Vagina (tissue), 2 donors: ENCODE measurements at places on chromosomes 5 and 9.

GRCh38 chr5:21152611-21153010, 1164.6 kb upstream of the CDH18 start:
- DNase-seq, result no peak

DNA sequence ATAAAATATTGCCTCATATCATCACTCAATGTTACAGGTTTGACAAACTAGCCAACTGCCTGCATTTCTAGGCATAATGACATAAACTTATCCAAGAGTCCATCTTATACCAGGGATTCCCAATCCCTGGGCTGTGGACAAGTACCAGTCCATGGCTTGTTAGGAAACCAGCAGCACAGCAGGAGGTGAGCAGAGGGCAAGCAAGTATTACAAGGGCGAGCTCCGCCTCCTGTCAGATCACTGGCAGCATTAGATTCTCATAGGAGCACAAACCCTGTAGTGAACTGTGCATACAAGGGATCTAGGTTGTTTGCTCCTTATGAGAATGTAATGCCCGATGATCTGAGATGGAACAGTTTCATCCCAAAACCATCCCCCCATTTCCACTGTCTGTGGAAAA, 144.9 kb downstream of the PRKACG start:
- no peak for DNase-seq

GRCh38 chr5:120137582-120137981, 326.5 kb upstream of the PRR16 start:
- no peak for DNase-seq

DNA sequence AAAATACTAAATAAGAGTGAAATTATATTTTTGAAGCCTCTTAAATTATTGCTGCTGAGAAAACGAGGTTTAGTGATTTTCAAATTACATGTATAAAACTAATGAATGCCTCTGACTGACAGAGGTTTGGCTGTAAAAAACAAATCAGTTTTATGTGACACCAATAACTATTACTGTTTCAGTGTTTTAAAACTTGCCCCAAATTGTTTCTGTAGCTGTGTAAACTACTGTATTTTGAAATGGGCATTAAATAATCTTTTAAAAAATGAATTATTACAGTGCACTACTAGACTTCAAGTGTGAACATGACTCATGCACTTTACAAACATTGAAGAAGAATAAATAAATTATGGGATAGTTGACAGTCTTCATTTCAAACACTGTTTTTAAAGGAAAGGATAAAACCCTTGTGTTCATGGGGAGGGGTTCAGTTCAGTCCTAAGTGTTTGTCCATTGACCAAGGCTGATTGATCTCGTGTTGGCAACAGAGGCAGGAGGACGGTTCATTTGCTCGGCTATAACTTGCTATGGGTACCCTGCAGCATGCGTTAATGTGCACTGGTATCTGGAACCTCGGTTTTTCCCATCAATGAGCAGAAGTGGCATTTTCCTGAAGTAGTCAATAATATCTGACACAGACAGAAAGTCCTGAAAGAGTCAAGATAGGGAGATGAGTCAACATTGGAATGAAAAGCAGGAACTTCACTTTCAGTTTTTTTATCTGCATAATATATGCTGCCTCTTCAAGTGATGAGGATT, 15.6 kb downstream of the C5orf58 start:
- no peak for DNase-seq

- DNase-seq, result no peak
Observed at GRCh38 chr5:137630972-137631370, 104.9 kb downstream of the KLHL3 start.

DNA sequence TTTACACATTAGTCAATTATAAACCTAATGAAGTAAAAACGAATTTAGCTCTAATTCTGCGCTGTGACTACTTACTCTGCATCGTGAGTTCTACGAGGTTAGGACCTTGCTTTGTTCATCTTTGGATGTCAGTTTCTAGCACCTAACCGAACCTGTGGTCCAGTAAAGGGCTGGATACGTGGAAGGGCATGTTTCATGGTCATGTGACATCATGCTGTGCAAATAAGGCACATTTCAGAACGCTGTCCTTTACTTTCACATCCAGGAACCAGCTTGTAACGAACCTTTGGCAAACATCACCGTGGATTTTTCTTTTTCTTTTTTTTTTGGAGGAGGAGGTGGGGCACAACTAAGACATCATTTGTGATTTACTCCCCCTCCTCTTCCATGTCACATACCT, 15.0 kb downstream of the BASP1 start:
- no peak for DNase-seq

GRCh38 chr5:36982146-36982545, 105.6 kb downstream of the NIPBL start:
- DNase-seq, result no peak

DNA sequence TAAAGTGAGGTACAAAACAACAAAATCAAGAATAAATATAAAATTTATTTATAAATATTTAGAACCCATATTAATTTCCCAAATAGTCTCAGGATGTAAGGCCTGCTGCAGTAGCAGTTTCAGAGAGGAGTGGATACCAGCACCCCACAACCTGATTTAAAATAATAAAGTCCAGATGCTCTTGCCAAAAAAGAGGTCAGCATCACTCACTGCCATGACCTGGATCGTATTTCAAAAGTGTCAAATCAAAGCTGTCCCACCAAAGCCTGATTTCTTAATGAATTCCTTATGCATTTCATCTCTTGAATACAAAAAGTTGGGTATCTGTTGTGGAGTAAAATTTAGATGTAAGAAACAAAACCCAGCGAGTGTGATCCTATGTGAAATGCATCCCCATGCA, 58.0 kb upstream of the ROR2 start:
- DNase-seq, result no peak

- DNase-seq, result no peak
Observed at GRCh38 chr5:150497274-150497988, 10.5 kb upstream of the NDST1 start.

DNA sequence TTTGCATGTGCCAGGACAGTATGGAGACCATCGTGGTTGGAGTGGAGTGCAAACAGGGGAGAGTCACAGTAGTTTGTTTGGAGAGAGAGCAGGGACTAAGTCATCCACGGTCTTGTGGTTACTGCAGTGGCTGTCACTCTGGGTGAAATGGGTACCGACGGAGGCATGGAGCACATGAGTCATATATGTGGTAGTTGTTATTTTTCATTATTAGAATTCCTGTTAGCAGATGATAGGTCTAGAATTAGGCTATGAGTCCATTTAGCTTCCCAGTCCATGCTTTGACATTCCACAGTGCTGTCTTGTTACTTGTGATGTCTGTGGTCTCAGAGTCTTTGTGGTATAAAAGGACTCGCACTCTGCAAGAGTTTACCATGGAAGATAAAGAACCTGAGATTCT, 303.9 kb downstream of the DMRT2 start:
- DNase-seq, result no peak

- no peak for DNase-seq
Observed at GRCh38 chr5:95778713-95779436, 43.7 kb downstream of the GLRX start.

GRCh38 chr5:62922191-62922590, 343.6 kb downstream of the LRRC70 start:
- DNase-seq, result no peak

- DNase-seq, result no peak
Observed at GRCh38 chr9:94881023-94881422, 154.5 kb downstream of the AOPEP start.

GRCh38 chr5:167777746-167778145, 513.7 kb upstream of the WWC1 start:
- no peak for DNase-seq

- DNase-seq, result no peak
Observed at GRCh38 chr5:103357636-103358035, 99.1 kb downstream of the MACIR start.

- DNase-seq, result no peak
Observed at GRCh38 chr9:35682520-35683315, 7.0 kb downstream of the TPM2 start.

GRCh38 chr9:97365634-97366033, 46.3 kb upstream of the TDRD7 start:
- no peak for DNase-seq

DNA sequence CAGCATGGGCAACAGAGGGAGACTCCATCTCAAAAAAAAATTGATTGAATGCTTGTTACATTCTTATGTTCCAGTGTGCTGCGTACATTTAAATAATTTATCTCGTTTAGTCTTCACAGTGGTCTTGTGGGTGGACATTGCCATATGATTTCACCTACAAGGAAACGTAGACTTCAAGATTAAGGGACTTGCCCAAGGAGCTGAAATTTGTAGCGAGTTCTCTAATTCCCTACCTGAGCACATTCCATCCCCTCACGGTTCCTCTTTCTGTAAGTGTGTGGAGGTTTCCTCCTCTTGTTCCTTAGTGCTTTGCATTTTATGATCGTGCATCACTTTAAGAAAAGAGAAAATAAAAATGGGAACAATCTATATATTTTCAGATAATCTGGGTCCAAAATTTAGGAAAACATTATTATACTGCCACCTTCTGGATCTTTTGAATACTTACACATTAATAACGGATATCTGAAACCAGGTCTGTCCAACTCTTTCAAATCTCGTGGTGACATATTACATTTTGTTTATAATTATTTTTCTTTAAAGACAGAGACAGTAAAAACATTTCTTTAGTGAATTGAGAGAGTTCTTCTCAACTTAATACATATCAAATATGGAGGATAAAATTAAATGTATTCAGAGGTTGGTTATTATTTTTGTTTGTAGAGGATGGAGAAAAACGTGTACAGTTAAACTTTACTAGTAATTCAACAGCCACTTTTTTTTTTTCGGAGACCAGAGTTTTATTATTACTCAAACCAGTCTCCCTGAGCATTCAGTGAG, 29.9 kb upstream of the C7 start:
- no peak for DNase-seq

GRCh38 chr5:143678148-143678905, 133.6 kb upstream of the HMHB1 start:
- DNase-seq, result no peak

DNA sequence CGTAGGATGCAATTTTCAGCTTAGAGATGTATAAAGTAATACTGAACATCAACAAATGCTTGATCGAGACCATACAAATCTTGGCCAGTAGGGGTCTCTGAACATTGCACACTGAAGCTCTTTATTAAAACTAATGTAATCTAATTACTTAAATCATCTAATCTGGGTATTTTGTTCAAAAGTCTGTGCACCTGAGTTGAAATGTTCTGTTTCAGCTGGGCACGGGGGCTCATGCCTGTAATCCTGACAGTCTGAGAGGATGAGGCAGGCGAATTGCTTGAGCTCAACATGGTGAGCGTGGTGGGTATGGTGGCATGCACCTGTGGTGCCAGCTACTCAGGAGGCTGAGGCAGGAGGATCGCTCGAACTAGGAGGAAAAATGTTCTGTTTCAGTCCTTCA, 41.0 kb downstream of the ESM1 start:
- no peak for DNase-seq

- DNase-seq, result no peak
Observed at GRCh38 chr9:6543204-6543603, 102.3 kb downstream of the GLDC start.

GRCh38 chr9:7688626-7689025, 111.0 kb downstream of the DMAC1 start:
- no peak for DNase-seq

DNA sequence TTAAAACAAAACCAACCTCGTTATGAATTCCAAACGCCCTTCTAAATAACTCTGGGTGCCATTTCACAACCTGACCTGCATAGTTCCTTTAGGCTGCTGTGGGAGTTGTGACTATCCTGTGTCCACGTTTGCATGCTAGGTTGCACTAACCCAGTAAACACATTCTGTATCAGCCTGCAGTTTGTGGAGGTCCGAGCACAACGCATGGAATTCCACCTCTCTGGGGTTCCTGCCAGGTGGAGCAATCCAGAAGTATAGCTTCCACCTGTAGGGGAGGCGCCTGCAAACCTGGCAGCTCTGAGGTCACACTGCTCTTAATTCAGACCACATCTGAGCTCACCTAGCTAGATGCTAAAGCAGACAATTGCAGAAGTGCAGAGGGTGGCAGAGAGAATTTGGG, 57.2 kb downstream of the MARCHF3 start:
- no peak for DNase-seq

DNA sequence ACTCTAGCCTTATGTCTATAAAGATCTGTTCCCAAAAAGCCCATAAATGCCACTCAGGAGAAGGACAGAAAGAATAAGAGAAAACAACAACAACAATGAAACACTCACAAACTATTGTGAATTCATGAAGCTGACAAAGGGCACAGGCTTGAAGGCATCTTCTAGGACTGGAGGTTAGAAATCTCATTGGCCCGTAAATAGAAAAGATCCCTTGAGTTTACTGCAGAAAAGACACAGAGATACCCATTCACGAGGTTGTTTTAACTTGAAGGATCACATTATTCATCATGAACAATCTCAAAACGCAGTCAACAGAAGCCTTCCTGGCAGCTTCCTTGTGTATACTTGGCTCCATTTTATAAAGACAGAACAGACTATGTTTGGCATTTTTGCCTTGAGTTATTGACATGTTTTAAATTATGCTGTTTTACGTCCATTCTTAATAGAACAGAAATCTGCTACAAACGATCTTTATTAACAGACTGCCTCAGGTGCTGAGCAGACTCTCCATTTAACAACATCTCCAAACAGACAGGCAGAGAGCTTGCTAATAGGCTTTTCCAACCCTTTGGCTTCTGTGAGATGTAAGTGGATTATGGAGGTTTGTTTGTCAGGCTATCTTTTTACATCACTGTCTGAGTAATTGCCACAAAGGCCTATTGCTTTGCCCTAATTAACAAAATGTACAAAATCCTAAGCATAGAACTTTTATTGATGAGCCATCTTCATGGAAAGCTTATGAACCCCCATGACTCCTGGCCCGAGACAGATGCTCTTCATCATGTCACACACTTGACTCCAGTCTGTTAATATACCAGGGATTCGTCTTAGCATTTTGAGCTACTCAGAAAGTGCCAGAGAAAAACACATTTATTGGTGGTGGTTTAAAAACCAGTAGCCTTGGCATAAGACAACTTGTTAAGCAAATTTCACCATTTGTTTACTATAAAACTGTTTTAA, 735.3 kb upstream of the ZNF608 start:
- no peak for DNase-seq

- no peak for DNase-seq
Observed at GRCh38 chr5:145568581-145568980, 266.6 kb downstream of the PRELID2 start.

GRCh38 chr9:130450344-130451003, 5.7 kb downstream of the ASS1 start:
- DNase-seq, result no peak

- DNase-seq, result no peak
Observed at GRCh38 chr5:162391833-162392232, 324.3 kb downstream of the GABRG2 start.
